ENCODE measurements at places on chromosomes 5 and 9. TPM values are rescaled to one million over a fixed set of nuclear protein-coding genes. Genes with fewer than 3 reads are reported as not detected.

GRCh38 chr9:96587338-96588315 lies 32.0 kb downstream of the CDC14B start:
- H3K4me1 ChIP-seq, result no peaks in the 10 kb centered on the region
- no peak overlapping the region for H3K27ac ChIP-seq
- no peak overlapping the region for H3K4me3 ChIP-seq
- H3K27me3 ChIP-seq, result no peaks in the 10 kb centered on the region

The PDE6A gene
- total RNA-seq, result 0.82 TPM

The ZCCHC9 gene
- 18.3 TPM for total RNA-seq

The FAM240B gene
- total RNA-seq, result not detected

The HSD17B4 gene
- 108 TPM for total RNA-seq

The ADAMTSL1 gene
- 23.7 TPM for total RNA-seq

The P4HA2 gene
- 17.5 TPM for total RNA-seq
